ENCODE measurements at places on chromosomes 12 and 14.

- no peak for DNase-seq
Measured at GRCh38 chr12:53378724-53379388, 1.1 kb upstream of the SP1 start.

DNA sequence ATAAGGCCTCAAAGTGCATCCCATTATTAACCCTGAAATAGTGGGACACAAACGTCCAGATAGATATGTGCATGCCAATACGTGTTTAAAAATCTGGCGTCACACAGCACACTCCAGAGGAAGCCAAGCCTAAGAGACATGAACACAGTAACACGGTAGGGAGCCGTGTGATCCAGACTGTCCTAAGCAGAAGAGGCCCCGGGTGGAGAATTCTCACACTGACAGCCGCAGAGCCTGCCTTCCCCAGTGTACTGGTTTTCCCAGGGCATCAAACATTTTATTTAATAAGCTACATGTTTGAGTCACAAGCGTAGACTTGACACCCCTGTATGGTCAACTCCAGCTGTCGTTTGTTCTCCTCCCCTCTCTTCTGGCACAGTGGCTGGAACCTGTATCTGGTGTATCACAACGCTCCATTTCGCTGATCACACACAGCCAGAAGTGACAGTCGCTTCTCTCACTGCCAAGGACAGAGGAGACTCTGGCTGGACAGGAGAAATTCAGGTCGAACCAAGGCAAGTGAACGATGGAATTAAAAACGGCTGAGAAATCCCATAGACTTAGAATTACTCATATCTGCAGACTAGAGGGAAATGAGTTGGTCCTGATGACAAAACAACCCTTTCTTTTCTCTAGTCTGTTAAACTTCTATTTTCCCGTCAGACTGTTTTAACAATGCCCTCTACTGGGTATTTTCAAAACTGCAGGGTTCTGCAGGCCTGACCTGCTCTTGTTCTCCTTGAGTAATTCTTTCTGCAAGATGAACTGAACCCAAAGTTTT lies 359.9 kb downstream of the RGS6 start:
- no peak for DNase-seq

DNA sequence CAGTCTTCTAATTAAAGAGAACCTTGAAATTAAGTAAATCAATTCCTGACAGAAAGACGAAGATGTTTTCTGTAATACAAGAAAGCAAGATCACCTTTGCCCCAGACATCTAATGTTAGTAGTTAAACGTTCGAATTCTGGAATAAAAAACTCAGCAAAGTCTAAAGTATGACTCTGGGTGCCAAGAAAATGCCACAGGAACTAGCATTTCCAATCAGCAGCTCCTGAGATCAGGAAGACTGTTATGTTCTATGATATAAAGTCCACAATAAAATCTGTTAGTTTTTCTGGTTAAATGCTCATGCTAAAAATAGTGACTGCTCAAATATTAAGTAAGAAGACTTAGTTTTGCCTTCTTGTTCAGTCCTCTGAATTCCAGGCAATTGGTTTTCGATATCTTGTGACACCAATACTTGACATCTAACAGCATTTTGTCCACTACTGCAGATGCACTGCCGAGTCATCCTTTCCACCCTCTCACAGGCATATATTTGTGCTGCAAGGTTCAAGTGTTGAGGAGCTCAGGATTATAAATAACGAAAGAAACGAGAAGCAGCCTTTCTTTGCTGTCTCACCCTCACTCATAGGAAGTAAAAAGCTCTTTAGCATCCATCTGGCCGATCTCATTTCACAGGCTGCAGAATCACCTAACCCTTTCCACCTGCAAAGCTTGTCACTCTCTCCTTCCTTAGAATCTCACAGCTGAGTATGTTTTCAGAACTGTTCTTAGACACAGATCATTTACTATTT lies 32.0 kb downstream of the SSH1 start:
- no peak for DNase-seq

GRCh38 chr12:83197483-83197914 lies 510.8 kb downstream of the TMTC2 start:
- DNase-seq, result no peak

DNA sequence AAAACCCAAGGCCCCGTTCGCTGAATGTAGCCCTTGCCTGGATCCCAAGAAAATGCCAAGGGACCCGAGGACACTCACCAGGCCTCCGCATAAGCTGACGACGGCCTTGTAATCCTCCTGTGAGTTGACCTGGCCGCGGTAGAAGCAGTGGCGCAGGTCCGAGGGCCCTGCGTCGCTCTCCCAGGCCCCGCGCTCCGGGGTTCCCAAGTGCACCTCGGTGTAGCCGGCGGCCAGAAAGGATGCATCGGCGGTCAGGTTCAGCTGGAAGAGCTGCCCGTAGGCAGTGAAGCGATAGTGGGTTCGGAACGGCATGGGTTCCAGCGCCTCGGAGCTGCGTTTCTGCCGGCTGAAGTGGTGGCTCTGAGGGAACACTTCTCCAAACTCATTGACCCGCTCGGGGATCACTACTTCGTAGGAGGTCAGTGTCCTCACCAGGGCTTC lies 1.2 kb downstream of the ADAMTS20 start:
- no peak for DNase-seq

DNA sequence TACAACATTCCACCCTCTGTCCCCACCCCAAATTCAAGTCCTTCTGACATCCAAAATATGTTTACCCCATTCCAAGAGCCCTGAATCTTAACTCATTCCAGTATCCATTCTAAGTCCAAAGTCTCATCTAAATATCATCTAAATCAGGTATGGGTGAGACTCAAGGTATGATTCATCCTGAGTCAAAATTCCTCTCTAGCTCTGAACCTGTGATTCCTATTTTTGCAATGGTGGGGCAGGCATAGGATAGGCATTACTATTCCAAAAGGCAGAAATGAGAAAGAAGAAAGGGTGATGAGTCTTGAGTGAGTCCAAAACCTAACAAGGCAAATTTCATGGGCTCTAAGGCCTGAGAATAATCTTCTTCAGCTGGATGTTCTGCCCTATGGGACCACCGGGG lies 140.3 kb upstream of the FAR2 start:
- DNase-seq, result no peak

DNA sequence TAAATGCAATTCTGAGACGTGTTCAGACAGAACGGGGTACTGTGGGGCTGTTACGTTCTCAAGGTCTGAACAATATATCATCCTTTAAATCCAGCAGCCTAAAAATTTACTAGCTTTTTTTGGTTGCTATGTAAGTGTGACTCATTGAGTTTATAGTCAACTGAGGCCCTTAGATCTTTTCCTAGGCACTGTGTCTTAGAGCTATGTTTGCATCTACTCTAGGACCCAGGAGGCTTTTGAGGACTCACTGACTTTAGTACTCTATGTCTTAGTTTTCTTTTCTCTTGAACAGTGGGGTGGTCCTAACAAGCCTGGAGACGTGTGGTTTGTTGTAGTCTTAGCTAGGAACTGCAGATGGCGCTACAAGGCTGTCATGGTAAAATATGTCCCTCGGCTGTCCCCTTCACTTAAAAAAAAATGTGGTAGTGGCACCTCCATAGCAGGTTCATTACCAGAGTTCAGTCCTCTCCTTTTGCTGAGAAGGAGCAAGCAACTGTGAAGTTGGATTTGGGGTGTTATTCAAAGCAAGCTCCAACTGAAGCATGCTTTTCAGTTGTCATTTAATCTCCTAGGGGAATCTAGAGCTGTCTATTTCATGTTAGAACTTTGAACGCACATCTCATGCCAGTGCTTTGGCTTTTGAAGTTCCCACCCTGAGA lies 8.7 kb upstream of the SPATS2 start:
- DNase-seq, result no peak

DNA sequence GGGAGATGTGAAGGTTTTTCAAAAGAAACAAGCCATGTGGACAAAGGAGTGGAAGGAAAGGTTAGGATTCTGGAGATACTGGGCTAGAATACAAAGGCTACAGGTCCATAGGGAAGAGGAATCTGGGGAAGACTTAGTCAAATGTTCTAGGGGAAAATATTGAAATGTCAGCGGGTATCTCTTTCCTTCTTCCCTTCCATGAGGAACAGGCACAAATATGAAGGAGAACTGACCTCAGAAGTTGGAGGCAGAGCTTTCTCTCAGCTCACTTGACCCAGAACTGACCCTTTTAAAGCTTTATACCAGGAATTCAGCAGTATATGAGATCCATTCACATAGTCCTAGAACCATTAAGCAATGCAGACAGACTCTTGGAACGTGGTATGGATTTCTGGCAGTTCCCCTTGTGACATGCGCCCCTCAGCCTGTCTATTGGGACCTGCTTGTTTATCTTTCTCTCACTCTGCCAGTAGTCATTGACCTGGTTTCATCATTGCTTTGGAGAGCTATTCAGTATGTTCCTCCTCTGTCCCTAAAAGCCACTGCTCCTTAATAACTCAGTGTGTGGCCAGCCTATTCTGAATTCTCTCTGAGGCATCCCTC lies 43.0 kb upstream of the GSG1 start:
- DNase-seq, result no peak

- no peak for DNase-seq
Measured at GRCh38 chr12:81147292-81147919, 69.5 kb downstream of the ACSS3 start.

DNA sequence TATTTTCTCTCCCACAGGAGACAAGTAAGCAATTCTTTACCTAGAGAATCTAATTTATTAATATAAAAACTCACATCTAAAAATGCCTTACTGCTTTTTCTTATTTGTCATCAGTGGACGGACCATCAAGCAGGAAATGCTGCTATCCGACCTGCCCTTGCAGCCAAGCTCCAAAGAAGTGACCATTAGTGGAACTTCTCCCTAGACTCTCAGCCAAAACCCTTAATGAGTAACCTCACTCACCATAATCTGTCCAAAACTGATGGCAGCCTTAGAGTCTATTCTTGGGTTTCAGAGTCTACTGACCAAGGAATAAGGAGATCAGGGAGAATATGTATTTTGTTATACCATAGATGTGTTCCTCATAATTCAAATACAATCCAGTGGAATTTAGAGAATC lies 60.9 kb upstream of the CFL2 start:
- DNase-seq, result no peak

- DNase-seq, result no peak
Measured at GRCh38 chr14:60575008-60575407, 66.1 kb downstream of the SIX6 start.

GRCh38 chr12:3329361-3329760 lies 161.6 kb upstream of the PRMT8 start:
- DNase-seq, result no peak

DNA sequence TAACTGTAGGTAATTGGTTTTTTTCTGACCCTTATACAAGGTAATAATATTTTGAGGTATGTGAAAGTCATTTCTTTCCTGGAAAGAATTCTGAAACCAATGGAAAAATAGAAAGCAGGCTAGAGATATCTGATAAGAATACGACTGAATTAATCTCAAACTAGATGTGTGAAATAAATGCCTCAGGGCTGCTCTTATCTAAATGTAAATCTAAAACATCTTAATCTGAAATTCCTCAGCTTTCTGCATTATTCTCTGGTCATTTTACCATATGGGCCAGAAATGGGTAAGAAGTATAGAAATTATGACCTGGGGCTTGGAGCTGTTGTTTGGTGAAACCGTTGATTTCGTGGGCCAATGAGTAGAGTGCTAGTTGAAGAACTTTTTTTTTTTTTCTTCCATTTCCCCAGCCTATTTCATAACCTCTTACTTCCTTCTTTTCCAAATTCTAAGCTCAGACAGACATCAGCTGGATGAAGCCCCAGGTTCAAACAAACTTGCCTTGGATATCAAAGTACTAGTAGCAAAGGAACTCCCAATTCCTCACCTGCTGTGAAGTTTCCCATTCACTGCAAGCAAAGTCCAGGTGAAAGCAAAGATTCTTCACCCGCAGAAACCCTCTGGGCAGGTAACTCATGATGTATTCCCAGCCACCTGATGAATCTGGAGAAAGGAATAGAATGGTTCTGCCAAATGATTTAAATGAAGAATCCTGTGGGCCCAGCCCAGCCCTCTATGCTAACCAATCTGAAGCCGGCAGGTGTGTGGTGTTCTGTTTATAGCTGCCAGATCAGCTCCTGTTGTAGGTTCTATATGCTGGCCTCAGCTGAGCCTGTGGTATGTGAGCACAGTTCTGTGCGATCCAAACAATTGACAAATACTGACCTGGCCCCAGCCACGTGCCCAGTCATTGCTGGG lies 9.7 kb upstream of the FOS start:
- DNase-seq, result no peak

DNA sequence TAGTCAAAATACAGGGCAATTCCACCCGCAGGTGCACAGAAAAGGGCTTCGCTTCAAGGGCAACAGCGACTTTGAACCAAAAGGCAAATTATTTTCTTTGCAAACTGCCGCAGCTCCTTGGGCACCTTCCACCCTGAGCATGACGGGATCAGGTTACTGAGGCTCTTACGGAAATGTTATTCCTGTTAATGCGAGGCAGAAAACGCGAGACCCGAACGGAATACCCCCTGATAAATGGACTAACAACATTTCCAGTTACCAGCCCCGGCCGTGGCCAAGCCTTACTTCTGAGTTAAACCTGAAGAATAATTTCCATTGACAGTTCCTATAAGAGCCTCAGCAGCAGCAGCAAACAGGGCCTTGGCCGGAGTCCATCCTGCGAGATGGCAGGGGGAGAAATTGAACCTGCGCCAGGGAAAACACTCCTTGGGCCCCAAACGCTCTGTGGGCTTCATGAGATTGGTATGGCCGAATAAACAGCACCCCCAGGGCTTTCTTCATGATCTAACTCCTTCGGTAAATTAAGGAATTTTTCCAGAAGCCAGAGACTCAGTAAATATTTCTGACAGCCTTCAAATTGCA lies 70.0 kb upstream of the DICER1 start:
- DNase-seq, result no peak

DNA sequence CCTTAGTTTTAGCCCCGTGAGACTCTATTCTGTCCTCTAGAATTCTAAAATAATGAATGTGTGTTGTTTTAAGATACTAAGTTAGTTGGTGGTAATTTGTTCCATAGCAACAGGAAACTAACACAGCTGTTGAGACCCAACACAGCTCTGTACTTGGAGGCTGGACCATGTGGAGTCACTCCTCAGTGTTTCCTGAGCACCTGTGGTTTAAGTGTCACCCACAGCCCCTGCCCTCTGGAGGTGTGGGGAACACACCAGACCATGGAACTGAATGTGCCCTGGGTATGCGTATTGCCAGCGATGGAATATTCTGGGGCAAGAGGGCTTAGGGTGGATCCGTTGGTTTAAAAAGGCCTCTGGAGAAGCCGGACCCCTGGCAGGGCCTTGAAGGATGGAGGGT lies 16.6 kb upstream of the GPR68 start:
- DNase-seq, result no peak

DNA sequence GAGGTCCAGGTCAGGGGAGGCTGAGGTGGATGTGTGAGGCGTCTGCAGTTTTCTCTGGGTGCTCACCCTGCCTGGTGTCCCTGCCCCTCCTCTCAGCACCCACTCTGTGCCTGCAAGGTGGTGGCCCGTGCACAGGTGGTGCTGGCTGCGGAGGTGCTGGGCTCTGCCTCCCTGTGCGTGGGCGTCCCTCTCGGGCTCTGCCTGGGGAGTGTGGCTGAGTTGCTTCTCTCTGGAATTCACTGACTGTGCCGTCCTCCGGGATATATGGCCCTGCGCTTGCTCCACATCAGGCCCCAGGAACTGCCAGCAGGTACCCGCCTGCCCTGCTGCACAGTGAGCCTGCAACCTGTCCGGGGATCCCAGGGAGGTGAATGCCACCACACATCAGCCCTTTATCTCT lies 379.1 kb downstream of the TMEM121 start:
- no peak for DNase-seq

- DNase-seq, result no peak
Measured at GRCh38 chr12:71799106-71799505, 40.5 kb upstream of the TBC1D15 start.
